NCI-H2171 treated with DMSO at 0.1 percent for 48 hours (cell line): ENCODE measurements at places on chromosomes 2 and 18.
A peak's percentile ranks its signal among the peaks of the same experiment; 100 is the strongest.

GRCh38 chr2:8255448-8255800, 426.4 kb upstream of the ID2 start:
- DNase-seq, result no peak

DNA sequence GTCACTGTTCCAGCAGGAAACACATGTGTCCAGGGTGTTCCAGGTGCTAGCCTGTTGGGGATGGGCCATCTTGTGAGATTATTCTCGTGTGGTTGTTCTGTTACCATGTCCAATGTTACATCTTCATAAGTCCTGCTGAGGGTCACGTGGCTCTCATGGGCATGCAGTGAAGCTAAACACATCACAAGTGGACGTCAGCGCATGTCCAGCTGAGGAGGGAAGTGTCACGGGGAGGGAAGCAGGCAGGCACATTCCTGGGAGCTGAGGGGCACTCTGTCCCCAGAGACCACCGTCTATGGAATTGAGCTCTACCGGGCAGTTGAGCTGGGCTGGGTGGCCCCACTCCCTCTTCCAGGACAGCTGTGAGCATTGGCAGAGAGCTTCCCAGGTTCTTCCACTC, 155.3 kb upstream of the TWIST2 start:
- no peak for DNase-seq

DNA sequence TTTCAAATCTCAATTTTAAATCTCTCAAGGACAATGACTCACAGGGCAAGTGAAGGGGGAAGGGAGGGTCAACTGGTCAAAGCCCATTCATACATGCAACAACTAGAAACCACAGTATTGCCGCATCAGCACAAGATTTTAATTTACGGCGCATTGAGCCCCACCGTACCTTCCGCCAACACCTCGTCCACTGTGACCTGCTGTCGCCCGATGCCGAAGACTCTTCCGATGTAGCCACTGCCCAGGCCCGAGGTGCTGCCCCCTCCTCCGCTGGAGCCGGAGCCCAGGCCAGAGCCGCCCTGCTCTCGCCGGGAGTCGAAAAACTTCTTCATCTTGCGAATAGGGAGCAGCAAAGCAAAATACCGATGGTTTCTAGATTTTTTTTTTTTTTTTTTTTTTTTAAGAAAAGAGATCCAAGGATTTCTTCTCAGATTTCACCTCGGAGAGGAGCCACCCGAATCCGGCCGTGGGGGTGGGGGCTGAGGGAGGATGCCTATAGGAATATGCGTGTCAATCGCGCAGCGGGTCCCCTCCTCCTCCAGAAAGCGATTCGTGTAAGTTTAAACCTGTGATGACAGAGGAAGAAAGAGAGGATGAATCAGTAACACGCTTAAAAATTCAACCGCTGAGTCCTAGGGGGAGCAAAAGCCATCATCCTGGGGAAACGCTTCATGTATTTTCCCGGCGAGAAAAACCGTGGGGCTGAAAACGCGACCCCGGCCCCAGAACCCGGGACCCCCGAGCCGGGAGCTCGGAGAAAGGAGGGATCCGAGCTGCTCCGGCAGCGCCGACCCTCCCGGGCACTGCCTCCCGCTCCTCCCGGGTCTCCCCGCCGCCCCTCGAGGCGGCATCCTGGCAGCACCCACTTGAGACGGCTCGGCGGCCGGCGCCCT, 584 bp downstream of the AAK1 start:
- DNase-seq, result peak; percentile 34

DNA sequence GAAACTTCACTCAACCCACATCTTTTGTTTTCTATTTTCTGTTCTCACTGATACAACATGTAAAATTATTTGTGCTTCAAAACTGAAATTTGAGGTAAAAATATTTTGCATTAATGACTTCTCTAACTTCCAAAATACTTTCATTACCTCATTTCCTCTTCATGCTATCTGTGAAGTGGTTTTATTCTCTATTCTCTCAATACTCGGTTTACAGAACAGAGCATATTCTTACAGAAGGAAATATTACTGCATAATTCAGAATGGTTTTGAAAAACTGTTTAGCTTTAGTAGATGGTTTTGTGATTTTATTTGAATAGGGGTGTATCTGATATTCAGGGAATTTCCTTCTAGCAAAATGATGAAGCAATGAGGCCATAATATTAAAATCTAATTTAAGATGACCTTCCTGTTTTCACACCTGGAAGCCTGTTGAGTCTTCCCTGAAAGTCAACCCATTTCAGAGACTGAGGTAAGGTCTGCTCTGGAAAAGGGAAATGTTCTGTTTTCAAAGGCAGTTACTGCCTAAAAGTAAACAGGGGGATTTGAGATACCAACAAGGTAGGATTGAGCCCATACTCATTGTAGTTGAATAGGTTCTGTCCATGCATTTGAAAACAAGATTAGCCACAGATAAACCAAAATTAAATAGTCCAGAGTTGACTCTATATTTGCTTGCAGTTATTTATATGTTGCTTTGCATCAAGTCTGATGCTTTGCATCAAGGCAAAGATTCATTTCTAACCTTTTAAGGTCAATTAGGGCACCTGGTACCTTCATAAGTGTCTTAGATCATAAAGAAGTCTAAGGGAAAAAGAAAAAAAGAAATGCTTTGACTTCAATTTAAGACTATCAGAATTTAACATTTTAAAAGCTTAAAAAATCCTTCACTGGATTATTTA, 50.8 kb upstream of the PEX13 start:
- no peak for DNase-seq

GRCh38 chr2:119706221-119706620, 27.2 kb downstream of the TMEM177 start:
- DNase-seq, result peak; percentile 92

DNA sequence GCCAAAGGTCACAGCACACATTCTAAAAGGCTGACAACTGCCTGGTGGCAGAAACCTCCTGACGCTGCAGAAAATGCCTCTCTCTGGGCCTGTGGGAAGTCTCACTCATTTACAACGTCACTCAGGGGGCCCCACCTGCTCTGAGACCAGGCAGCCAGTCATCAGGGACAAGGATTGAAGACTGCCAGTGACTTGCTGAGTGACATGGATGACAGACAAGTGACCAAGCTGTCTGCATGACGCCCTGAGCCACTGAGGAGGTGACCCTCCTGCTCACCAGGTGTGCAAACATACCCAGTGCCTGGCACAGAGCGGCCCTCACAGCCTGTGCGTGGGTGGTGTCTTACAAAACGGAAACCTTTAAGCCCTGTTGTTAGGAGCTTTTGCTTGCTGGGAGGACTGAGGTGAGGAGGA, 392.4 kb downstream of the TNS1 start:
- DNase-seq, result no peak

DNA sequence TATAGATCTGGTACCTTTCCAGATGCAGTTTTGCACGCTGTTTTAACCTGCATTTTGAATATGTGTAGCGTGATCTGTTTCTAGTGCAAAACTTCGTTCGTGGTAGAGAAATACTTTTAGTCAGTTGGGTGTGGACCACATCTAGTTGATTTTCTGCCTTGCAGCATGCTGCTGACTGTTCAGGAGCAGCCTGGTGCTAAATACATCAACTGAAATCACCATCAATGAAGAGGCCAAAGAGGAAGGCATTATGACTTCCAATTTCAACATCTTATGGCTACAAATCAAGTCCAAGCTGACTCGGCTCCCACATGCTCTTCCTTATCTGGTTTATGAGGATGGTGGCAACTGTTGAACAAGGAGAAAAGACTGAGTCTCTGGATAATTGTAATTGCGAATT, 298.5 kb downstream of the ZNF521 start:
- DNase-seq, result no peak

- DNase-seq, result no peak
Measured at GRCh38 chr2:237025090-237025865, 60.4 kb upstream of the COPS8 start.

GRCh38 chr2:147482111-147482895, 362.5 kb upstream of the ACVR2A start:
- DNase-seq, result no peak

DNA sequence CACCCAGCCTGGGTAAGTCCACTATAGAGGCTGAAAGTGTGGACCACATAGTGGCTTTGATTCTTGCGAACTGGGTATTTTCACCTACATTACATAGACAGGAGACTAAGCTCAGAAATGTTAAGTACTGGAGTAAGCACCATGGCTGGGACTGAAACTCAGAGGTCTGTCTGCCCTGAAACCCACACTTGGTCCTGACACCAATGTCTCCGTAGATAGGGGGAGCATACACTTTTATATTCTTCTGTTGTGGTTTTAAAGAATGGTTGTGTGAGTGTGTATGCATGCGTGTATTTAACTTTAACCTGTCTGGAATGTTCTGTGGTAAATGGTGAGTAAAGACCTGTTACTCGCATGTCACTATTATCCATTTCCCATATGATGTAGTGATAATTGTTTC, 10.3 kb upstream of the NPPC start:
- no peak for DNase-seq

DNA sequence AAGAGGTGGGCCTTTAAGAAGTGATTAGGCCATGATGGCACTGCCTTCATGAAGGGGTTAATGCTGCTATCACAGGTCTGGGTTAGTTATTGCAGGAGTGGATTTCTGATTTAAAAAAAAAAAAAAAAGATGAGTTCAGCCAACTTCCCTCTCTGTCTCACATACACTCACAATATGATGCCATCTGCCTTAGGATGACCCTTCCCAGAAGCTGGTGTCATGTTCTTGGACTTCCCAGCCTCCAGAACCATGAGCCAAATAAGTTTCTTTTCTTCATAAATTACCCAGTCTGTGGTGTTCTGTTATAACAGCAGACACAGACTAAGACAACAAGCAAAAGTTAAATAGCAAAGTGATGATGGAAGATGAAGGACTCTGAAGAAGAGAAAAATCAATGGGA, 179.7 kb upstream of the ETAA1 start:
- DNase-seq, result no peak

- no peak for DNase-seq
Measured at GRCh38 chr18:66761166-66761565, 157.3 kb upstream of the CDH19 start.

GRCh38 chr2:227592694-227593387, 5.9 kb upstream of the SCYGR2 start:
- no peak for DNase-seq

DNA sequence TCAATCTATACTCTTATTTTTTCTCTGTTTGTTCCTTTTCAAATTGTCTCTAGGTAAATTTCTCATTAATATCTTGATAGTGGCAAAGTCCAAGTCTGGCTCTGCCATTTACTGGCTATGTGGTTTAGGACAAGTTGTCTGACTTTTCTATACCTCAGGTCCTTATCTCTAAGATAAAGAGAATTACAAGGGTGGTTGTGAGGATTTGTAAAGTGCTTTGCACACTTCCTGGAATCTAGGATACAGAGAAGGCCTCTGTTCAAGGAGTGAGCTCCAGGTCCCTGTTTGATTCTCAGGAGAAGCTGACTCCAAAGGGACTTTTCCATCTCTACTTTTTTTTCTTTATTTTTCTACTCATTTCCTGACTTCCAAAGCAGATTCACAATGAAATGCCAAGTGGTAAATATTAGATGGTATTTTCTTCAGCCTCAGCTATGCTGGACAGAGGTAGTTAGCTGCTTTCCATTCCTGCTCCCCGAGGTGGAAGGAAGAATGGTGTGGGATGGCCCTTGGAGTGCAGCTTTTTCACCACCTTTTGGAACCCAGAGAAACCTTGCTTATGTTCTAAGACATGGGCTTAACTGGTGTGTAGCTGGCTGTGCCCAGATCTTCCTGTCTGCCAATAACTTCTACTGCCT, 90.5 kb downstream of the GALNT1 start:
- no peak for DNase-seq

DNA sequence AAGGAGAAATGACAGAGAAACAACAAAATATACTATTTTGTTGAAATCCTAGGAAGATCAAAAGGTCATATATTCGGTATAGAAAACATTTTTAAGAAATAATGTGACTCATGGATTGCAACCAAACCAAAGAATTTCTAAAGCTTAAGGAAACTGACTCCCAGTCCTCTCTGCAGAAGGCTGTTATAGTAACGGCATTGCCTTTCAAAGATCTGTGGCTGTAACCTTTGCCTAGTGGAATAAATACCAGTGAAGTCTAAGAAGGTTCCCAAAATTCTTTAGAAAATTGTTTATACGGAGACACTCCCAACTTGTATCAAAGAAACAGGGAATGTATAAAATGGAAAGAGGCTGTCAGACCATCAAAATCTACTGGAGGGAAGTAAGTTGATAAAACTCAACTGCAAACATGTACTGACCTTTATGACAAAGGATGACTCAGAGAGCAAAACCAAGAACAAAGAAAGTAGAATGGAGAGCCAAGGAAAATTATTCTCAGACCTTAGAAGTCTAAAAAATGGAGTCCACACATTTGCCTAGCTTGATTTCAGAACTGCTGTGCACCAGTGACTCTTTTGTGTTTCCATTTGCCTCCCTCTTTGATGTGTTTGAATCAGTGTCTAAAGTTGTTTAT, 48.6 kb upstream of the FSIP2 start:
- no peak for DNase-seq

DNA sequence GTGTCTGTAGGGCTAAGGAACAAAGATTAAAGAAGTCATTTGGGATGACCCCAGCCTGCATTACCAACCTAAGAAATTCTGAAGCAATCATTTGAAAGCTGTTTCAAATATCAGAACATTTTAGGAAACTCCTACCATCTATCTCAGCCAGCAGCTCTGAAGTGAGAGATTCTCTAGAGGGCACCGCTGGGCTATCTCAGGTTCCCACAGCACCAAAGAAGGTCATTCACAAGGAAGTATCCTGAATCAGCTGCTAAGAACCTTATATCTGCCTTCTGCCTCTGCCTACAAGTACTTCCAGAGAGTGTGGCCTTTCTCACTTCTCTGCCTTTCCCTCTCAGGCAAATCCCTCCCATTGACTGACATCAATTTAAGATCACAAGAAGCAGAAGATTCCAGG, 13.4 kb upstream of the EVA1A start:
- no peak for DNase-seq

DNA sequence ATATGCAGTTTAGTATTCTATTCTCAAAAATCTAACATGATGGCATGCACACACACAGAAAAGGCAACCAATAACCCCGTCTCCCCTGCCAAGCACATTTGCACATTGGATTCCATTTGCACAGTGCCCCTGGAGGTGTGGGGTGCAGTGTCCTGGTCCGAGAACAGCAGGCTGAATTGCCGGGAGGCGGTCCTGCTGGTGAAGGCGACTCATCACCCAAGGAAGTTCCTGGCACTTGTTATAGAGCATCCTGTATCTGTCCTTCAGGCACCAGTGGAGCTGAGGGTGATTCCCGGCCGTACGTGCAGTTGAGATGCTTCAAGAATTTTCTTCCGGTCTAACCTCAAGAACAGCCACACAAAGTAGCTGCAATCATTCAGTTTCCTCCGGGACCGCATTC, 73.0 kb upstream of the RAB12 start:
- peak; percentile 37 for DNase-seq

- DNase-seq, result no peak
Measured at GRCh38 chr2:214006601-214007000, 404.3 kb upstream of the VWC2L start.

- DNase-seq, result no peak
Measured at GRCh38 chr18:36623681-36624190, 205.1 kb downstream of the TPGS2 start.
